NCI-H2081 (cell line): ENCODE measurements at places on chromosomes 2 and 18.

GRCh38 chr2:54556621-54557121, 100.5 kb downstream of the SPTBN1 start:
- no peak for DNase-seq

GRCh38 chr2:143231254-143231645, 102.0 kb downstream of the ARHGAP15 start:
- no peak for DNase-seq

DNA sequence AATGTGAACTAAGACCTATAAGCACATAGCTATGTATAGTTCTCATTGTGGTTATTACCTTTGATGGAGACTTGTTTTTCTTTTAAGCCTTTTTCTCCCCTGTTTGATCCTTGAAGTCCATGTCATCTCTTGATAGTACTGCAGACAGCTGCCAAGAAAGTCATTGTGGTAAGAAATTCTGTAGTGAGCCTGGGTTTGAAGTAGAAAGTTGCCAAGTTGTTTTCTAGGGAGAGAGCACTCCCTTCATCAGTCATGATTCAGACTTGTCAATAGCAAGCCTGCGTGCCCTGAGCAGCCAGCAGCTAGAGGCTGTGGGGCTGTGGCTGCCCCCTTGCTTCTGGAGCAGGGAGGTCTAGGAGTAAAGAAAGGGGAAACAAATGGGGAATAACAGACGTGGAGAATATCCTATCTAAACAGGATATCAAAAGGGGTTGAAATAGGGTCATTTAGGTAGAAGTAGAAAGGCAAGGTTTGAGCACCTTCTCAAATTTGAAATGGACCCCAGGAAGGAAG, 8.4 kb downstream of the SP5 start:
- DNase-seq, result no peak

DNA sequence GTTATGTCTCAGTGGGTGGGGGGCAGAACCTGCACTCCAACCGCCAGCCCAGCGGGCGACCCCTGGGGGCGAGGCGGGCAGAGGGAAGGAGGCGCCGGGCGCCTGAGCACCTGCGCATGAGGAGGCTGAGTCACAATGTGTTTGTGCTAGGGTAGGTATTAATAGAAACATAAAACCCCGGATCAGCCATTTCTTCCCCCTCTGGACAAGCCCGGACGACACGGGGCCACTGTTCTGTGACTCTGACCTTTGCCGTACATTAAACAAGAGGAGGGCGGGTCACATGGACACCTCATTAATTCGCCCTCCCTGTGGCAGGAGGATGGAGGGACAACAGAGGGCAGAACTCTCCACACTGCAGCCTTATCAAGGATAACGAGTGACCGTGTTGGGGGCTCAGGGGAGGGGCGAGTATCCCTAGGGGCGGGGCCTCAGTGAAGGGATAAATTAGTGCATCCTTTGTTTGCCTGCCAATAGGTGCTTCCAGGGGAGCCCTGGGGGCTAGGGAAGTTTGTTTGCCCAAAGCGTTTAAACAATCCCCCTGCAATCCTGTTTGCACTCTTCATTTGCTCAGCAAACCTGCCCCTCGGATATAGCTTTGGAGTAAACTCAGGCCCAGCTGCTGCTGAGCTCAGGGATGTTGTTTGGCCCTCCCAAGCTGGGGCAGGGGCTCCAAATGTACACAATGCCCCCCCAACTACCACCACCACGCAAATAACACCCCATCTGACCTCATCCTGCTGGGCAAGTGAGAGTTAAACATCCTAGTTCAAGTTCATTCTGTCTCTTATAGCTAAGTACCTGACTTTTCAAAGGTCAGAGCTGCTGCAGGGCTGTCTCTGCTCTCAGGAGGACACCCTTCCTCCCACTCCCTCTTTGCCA, 171.2 kb upstream of the GLI2 start:
- DNase-seq, result peak; percentile 92

DNA sequence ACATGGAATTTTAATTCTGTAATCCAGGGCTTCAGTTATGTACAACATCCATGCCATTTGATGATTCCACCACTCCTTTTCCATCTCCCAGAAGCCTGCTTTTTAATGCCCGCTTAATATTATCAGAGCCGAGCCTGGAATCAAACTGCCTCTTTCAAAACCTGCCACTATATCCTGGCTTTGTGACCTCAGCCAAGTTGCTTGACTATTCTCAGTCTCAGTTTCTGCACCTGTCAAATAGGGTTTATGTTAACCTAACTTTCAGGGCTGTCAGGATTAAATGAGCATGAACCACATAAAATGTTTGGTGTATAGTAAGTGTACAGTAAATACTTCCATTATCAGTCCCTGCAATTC, 108.7 kb downstream of the XRCC5 start:
- DNase-seq, result no peak

- no peak for DNase-seq
These were observed 64.7 kb upstream of the TLK1 start for GRCh38 chr2:171225302-171225980.

DNA sequence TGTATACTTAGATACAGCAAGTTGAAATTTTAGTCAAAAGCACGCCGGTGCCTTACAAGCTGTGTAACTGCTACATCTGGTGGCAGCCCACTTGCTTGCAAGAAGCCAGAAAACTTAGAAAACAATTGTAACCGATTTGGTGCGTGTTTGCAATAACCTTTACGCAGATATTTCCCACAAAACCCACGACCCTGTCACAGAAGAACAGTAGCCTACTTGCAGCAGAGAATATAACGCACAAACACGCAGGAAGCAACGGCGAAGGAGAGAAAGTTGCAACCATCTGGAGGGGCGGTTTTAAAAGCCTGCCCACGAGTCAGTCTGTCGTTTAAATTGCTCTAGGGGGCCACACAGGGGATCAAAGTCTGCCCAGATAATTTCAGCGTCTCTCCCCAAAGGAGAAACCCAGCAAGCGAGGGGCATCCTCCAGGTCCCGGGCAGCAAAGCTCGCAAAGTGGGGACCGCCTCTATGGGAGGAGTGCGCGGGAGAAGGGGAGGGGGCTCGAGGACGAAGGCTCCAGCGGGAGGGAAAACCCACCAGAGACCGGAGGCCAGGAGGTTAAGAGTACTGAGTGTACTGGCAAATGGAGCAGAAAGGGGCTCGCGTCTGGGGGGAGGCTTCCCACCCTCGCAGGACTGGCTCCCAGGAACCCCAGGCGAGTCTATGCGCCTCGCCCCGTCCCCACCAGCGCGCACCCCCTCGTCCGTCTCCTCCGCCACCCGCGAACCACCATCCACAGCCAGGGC, 1.1 kb downstream of the TLK1 start:
- DNase-seq, result peak; percentile 54
